ENCODE measurements at places on chromosomes 6 and 20. TPM values are rescaled to one million over a fixed set of nuclear protein-coding genes. Genes with fewer than 3 reads are reported as not detected.

- DNase-seq, result no peak
These were observed 31.2 kb downstream of the GPLD1 start for GRCh38 chr6:24458134-24458533.

DNA sequence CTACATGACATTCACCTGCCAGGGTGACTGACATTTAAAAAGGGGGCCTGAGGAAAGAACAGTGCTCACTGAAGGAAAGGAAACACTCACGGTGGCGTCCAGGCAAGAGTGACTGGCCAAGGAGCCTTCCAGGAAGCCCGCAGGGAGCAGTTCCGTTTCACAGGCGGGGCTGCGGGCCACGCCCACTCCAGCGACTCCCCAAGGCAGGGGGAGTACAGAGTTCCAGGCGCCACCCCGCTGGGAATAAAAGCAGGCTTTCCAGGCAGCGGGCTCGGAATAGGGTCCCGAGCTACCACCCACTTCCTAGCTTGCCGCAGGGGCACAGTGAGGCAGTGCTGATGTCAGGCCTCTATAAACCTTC, 34.2 kb downstream of the PKIG start:
- DNase-seq, result peak; percentile 59

DNA sequence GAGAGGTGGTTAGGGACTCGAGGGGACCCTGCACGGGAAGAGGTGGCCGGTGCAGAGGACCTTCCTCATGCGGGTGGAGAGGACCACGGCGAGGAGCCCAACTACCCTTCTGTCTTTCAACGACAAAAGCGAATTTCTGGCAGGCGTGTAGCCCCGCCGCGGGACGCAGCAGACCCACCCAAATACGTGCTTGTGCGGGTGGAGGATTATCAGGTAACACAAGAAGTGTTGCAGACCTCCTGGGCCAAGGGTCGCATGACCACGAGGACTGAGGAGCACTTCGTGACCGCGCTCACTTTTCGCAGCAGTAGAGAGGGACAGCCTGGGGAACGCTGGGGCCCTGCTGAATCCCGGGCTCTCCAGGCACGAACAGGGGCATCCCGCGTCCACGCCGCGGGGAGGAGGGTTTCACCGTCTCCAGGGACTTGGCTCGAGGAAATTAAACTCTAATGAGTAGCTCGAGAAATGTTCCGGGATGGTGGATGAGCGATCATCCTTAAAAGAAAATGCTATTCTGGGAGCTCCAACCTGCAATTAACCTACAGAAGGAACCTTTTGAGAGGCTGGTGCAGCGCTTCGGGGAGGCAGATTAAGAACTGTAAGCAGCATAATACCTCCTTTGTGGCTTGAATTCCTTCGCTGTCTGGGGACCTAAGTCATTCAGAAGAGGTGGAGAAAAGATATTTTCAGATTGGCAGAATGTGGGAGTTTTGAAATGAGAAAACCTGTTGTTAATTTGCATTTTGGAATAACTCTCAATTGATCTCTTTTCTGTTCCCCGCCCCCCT, 804 bp downstream of the C6orf141 start:
- peak; percentile 51 for DNase-seq

Gene ANKRD66
- not detected for total RNA-seq

Gene SAMD5
- total RNA-seq, result 0.08 TPM

DNA sequence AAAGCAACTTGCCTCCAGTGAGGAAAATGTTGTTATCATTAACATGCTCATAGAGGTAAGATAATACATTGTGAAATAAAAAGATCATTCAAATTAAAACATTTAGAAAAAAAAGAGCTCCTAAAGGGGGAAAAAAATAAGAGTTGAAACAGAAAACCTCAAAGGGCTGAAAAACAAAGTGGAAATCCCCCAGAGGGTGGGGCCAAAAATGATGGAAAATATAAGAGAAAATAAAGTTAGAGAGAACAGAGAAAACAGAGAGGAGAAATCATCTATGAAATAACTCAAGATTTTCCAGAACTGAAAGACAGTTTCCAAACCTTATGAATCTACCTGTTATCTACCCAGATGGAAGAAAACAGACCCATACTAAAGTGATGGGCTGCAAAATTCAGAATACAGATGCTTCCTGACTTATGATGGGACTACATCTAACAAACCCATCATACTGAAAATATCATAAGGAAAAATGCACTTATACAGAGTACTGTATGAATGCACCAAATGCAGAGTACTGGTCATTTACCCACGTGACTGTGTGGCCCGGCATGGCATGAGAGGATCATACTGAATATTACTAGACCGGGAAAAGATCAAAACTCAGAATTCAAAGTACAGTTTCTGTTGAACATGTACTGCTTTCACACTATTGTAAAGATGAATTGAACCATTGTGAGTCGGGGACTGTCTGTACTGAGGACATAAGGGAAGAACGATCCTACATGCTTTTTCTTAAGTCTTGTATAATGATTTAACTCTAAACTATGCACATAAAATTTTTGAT, 4.0 kb downstream of the ZBTB24 start:
- no peak for DNase-seq

- no peak for DNase-seq
These were observed 4.5 kb downstream of the PHF3 start for GRCh38 chr6:63640062-63640461.

Gene MARCKS
- total RNA-seq, result 111 TPM

Measured in H1 (cell line).